ENCODE measurements at places on chromosomes 6 and 20.
A peak's percentile ranks its signal among the peaks of the same experiment; 100 is the strongest.

- DNase-seq, result peak; percentile 96
These were observed at the start of gene NQO2 for GRCh38 chr6:2999618-3000557. Gene NQO2, plus strand, starts transcription at chr6:2999894. Its CDS starts 6,659 bp downstream, at chr6:3006553.

DNA sequence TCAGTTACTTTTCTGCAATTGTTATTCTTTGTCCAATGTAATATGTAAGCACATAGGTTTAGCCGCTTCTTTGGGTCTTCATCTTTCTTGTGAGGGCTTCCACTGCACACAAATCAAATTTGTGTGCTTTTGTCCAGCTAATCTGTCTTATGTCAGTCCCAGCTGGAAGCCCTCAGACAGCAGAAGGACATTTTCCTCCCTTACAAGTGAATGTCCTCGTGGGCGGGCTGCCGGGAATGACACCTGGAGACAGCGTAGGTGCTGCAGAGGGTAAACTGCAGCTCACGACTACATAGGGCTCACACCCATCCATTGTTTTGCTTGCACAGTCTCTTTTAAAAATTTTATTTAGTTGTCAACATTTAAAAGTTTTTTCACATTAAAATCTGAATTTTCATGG, 24.6 kb upstream of the PPP1R14C start:
- no peak for DNase-seq

GRCh38 chr6:34560366-34561226, 4.5 kb upstream of the SPDEF start:
- DNase-seq, result no peak

DNA sequence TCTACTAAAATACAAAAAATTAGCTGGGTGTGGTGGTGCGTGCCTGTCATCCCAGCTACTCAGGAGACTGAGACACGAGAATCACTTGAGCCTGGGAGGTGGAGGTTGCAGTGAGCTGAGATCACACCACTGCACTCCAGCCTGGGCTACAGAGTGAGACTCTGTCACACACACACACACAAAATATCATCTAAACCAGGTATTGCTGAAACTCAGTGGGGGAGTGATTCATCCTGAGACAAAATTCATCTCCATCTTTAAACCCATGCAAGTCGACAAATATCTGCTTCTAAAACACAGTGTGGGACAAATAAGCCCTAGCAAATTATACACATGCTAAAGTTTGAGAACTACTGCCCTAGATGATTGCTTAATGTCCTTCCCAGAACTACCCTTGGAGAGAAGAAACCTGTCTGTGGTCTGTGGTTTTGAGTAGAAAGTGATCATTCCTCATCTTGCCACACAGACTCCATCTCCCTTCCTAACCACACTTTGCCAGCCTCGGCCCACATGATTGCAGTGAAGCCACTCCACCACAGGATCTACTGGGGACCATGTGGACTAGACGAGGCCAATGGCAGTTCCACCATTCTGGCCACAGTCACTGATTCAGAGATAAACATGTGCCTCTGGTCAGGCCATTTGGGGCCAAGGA, 130.3 kb downstream of the OPRM1 start:
- no peak for DNase-seq

DNA sequence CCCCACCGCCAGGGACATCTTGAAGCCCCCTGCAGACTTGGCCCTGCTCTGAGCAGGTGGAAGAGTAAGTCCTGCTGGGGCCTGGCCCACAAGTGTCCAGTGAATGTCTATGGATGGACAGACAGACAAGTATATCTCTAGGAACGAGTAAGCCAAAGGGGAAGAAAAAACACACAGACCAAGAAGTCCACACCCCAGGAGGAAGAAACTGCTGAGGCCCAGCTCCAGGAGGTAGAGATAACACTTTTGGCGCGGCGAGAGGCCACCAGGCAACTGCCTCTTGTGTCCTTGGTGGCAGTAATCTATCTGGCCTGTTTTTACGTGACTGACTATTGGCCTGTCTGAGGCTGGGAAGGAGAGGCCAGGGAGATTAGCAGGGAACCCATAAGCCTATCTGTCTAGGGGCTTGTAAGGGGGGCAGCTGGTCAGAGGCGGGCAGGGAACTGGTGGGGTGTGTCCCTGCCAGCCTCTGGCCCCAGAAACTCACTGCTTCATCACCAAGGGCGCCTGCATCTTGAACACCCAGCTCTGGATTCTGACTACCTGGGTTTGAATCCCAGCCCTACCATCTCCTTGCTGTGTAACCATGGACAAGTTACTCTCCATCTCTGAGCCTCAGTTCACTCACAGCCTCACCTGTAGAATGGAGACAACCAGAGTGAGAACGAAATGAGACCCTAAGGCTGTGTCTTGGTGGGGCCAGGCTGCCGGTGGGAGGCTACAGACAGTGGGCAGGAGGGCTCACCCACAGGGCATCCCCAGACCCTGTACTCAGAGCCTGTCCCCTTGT, 31.3 kb downstream of the C20orf203 start:
- DNase-seq, result no peak

GRCh38 chr6:7529141-7529540, 12.3 kb upstream of the DSP start:
- no peak for DNase-seq

DNA sequence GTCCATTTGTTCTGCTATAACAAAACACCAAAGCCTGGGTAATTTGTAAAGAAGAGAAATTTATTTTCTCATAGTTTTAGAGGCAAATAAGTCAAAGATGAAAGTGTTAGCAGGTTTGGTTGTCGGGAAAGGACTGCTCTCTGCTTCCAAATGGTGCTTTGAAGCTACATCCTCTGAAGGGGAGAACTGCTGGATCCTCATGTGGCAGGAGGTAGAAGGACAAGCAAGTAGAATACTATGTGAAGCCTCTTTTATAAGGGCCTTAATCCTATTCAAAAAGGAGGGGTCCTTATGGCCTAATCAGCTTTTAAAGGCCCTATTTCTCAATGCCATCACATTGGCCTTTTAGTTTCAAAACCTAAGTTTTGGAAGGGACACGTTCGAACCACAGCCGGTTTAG, 826.0 kb upstream of the EPHA7 start:
- no peak for DNase-seq

DNA sequence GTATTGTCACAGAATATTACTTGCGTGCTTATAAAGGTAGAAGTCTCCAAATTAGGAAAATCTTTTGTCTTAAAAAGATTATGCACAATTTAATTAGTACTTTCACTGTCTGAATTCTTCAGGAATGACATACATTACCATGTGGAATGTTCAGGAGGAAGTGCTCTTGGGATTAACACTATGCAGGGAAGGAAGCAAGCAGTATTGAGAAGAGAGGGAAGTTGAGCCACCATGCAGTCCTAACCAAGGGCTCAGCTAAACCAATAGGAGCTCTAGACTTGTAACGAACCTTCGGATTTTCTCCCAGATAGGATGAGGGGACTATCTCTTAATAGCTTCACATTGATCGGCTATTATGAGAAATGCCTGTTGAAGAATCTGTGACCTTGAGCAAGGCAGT, 918.4 kb upstream of the MANEA start:
- no peak for DNase-seq
